ENCODE measurements at places on chromosomes 5 and 9. TPM values are rescaled to one million over a fixed set of nuclear protein-coding genes. Genes with fewer than 3 reads are reported as not detected.

DNA sequence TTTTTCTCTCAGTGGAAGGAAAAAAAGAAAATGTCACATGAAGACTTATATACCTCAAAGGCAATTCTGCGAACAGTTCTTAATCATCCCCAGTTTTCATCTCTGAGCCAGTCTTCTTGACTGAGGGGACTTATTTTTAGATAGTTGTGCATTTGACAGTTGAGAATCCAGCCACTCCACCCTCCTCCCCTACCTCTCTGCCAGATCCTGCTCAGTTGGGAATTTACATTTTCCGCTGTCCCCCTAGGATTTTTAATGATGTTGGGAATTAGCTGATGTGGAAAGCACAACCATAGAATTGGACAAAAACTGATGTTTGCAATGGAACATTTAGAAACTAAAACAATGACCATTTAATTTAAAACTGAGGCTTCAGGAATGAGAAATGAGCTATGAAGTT is 194.3 kb upstream of the PIK3R1 start:
- DNase-seq = no peak

The BTNL9 gene
- total RNA-seq = not detected

DNA sequence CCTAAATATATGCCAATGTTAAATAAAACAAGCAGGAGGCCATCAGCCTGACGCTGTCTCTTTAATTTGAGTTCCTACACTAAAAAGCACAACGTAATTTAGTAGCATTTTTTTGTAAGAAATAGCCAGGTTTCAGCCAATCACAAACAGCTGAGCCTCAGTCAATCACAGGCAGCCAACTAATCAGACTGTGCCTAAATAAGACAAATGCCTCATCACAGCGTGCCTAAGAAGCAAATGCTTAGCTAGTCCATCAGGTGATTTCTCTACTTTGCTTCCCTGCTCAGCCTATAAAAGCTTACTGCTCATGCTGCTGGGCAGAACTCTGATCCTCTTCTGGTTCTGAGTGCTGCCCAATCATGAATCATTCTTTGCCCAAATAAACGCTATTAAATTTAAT is 38.3 kb upstream of the RORB start:
- DNase-seq = no peak

DNA sequence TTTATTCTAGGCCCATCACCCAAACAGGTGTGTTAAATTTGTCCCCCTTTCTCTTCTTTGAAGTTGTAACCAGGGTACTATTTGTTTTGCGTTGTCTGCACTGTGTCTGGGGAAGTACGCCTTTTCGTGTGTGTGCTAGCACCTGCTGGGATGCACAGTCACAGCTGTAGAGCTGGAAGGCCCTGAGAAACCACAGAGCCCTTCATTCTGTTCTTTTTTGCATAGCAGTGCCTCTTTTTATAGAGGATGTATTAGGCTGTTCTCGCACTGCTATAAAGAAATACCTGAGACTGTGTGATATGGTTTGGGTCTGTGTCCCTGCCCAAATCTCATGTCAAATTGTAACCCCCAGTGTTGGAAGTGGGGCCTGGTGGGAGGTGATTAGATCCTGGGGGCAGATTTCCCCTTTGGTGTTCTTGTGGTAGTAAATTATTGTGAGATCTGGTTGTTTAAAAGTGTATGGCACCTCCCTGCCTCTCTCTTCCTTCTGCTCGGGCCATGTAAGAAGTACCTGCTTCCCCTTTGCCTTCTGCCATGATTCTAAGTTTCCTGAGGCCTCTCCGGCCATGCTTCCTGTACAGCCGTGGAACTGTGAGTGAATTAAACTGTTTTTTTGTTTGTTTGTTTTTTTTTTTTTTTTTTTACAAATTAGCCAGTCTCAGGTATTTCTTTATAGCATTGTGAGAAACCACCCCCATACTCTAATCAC is 14.0 kb downstream of the SEC61B start:
- DNase-seq = no peak

- no peak for DNase-seq
Measured at GRCh38 chr9:99224445-99224844, 2.4 kb downstream of the SEC61B start.

GRCh38 chr5:124908581-124909451 is 162.4 kb upstream of the ZNF608 start:
- peak; percentile 50 for DNase-seq

DNA sequence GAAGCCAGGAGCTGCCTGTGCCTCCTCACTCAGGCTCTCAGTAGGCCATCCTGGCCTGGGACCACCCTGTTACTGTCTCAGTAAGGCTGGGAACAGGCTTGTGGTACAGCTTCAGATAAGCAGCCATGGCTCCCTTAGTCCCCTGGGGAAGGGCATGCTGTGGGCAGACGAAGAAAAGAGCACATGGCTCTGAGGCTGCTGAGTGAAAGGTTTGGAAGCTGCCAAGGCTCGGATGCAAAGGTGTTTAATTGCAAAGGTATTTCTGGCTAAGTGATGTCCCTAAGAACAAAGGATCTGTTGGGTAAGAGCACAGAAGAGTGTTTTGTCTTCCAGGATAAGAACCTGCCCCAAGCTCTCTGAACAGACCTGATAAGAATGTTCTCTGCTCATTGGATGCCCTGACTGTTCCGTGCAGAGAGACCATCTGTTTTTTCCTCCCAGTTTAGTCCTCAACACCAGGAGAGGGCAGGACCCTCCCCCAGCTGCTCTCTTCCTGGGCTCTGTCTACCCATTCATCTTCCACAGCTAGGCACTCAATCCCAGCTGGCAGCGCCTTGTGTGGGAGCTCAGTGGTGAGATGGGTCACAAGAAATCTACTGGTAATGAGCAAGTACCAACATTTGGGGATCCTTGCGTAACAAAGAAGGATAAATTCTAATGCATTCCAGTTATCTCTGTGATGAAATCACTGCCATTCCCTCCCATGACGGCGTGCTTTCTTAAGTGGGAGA is 17.7 kb downstream of the ANGPTL2 start:
- no peak for DNase-seq

DNA sequence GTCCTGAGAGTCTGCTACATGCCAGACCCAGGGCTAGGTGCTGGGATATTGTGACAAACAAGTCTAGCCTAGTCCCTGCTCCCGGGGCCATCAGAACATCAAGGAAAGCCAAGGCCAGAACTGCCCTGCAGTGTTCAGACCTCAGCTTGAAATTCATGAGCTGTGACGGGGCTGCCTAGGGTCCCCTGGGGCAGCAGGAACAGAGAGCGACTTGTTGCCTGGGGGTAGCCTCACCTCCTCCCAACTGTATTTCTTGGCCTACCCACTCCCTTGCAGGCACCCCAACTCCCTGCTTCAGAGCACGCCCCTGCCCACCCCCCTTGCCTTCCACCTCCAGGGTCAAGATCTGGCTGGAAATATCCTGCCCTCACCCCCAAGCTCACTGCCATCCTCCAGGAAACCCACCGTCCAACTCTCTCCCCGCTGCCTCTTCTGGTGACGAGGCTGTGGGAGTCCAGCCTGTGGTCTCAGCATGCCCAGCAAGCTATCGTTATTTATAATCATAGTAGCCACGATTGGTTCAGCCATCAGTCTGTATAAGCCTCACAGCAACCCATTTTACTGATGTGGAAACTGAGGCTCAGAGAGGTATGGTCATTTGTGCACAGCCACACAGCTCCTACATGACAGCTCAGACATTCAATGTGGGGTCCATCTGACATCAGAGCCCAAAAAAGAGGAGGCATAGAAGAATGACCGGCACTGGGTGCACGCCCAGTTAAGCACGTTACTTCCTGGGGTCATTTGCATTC is 10.7 kb downstream of the DNM1 start:
- DNase-seq = no peak

The KIF4B gene
- 0.02 TPM for total RNA-seq

- DNase-seq = no peak
Measured at GRCh38 chr5:144950996-144951395, 780.3 kb downstream of the KCTD16 start.

The SGTB gene
- total RNA-seq = 20.2 TPM

The CTXN3 gene
- total RNA-seq = not detected

GRCh38 chr9:83520292-83520691 is 17.9 kb downstream of the FRMD3 start:
- no peak for DNase-seq

DNA sequence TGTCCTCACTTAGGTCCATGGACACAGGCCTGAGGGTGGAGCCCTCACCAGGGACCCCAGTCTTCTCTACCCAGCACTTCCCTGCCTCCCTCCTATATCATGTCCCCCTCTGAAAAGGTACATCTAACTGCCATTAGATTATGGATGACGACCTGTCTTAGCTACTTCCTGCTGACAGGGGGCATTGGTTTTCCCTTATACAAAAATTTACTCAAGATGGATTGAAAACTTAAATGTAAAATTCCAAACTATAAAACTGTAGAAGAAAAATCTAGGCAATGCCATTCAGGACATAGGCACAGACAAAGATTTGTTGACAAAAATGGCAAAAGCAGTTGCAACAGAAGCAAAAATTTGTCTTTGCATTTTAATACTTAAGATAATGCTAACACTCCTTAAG is 623.2 kb upstream of the FAM174A start:
- no peak for DNase-seq

The CWC27 gene
- 33.4 TPM for total RNA-seq

The TMEM215 gene
- total RNA-seq = not detected

DNA sequence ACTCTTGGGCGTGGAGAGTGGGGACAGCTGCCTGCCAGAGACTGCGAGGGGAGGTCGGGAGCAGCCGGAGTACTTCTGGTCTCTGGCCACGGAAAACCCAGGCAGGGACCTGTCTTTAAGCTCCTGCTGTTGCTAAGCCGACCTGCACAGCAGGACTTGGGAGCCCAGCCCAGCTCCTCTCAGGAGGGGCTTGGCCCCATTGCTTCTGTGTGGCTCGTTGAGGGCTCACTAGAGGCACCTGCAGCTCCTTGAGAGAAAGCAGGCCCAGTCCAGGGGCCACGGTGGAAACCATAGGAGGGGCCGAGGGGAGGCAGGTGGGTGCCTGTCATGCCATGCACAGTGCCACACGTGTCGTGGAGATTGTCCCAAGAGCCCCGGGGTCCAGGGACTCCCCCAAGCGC is 3.3 kb upstream of the LCN2 start:
- no peak for DNase-seq

- DNase-seq = no peak
Measured at GRCh38 chr5:29568028-29568427, 1625.5 kb upstream of the CDH6 start.

DNA sequence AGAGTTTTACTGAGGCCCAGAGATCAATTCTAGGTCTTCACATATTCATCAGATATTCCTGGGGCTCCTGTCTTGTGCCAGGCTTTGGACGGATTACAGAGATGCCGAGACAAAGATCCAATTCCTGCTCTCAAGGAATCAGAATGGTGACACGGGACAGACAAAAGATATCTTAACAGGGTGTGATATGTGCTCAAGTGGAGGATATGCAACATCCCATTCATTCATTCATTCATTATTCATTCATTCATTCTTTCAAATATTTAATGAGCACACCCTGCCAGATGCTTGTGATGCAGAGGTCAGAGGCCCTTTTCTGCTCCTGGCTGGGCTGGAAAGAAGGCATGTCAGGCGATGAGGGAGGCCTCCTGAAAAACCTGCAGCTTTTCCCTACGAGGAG is 21.8 kb downstream of the LHX2 start:
- DNase-seq = no peak

DNA sequence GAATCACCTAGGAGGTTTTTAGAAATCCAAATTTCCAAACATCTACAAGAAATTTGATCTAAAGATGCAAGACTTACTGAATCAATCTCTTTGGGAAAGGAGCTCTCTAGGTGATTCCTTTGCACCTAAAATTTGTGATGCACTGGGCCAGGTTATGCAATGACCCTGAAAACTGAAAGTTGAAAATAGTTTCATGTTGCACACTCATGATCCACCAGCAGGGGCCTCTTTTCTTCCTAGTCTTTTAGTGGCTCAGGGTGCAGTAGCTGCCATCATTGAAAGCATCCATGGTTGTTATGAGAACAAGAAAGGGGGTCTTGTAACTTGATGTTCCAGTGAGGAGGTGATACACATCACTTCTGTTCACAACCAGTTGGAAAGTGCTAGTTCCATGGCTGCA is 486.8 kb downstream of the PSAT1 start:
- DNase-seq = no peak

The CDC14B gene
- 24.0 TPM for total RNA-seq

- no peak for DNase-seq
Measured at GRCh38 chr5:65252977-65253376, 228.7 kb downstream of the ADAMTS6 start.

DNA sequence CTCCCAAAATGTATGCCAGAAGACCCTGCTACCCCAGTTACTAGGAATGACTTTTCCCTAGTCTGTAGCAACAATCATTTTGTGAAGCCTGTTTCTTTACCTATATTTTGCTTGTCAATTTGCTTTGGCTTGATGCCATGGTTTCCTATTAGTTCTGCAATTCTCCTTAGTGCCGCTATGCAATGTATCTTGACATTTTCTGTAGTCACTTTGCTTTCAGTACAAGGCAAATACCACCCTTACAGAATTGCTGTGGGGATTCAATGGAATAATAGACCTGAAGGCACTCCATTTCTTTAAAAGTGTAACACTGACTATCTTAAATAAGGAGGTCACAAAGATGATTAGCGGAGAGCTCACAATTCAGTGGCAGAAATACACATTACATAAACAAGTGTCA is 291.1 kb downstream of the NR2F1-AS1 start:
- DNase-seq = no peak

DNA sequence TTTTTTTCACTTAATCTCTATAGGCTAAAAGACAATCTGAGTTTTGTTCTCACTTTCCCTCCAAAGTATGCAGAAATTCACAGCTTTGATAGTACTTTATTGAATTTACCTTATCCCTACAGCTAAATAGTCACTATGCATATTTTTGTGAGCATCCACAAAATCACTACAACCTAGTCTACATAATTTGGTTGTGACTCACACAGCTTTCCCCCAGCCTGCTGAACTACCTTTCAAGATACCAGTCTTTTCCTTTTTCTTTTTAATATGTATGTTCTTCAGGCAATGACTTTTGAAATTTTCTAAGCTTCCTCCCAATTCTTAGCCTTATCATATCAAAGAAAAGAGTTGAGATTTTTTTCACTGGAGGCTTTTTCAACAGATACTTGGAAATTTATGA is 347.3 kb upstream of the CDH6 start:
- DNase-seq = no peak

- DNase-seq = no peak
Measured at GRCh38 chr9:135259273-135259672, 171.8 kb downstream of the OLFM1 start.

The GALT gene
- total RNA-seq = 21.1 TPM
